ENCODE measurements at places on chromosomes 5 and 9.

DNA sequence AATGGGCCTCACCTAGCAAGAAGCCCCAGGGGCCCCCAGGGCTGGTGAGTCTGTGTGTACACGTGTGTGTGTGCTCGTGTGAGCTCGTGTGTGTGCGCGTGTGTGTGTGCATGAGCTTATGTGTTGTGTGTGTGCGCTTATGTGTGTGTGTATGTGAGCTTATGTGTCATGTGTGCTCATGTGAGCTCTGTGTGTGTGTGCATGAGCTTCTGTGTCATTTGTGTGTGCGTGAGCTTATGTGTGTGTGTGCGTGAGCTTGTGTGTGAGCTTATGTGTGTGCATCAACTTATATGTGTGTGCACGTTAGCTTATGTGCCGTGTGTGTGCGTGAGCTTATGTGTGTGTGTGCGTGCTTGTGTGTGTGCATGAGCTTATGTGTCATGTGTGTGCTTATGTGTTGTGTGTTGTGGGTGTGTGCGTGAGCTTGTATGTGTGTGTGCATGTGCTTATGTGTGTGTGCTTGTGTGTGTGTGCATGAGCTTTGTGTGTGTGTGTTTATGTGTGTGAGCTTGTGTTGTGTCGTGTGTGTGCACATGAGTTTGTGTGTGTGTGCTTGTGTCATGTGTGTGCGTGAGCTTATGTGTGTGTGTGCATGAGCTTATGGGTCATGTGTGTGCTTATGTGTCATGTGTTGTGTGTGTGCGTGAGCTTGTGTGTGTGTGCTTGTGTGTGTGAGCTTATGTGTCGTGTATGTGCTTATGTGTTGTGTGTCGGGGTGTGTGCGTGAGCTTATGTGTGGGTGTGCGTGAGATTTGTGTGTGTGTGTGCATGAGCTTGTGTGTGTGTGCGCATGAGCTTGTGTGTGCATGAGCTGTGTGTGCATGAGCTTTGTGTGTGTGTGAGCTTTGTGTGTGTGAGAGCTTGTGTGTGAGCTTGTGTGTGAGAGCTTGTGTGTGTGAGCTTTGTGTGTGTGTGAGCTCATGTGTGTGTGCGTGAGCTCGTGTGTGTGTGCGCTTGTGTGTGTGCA is 16.7 kb upstream of the SLC2A6 start:
- DNase-seq, result no peak

- no peak for DNase-seq
Observed at GRCh38 chr9:36738318-36738976, 165.8 kb downstream of the MELK start.

DNA sequence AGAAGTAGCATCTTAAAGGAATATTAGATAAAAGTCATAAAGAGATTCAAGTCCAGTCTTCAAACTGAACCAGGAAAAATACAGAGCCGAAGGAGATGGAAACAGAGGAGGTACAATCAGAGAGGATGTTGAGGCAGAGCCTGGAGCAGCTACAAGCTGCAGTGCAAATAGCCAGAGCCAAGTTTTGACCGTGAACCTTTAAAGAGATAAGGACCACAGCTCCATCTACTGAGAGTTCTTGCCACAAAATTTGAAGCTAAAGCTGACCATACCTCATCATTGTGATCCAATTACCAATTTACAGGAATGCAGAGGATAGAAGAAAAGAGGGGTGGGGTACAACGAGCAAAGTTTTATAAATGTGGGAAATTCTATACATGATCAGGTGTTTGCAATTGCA is 10.4 kb upstream of the DEPDC1B start:
- DNase-seq, result no peak

DNA sequence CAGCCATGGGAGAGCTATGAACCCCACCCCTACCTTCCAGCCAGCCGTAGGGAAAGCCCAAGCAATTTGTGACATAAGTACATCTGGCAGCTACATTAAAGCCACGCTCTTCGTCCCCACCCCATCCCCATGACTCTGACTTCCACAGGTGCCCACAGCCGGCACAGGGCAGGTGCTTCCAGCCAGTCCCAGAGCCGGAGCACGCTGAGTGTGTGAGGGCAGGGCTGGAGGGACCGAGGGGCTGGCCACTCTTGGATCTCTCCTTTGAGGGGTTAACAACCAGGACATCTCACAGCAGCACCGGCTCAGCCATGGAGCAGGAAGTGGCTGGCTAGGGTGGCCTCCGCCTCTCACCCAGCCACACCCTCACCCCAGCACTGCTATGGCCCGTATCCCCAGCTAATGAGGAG is 2.4 kb upstream of the FAM78A start:
- no peak for DNase-seq

DNA sequence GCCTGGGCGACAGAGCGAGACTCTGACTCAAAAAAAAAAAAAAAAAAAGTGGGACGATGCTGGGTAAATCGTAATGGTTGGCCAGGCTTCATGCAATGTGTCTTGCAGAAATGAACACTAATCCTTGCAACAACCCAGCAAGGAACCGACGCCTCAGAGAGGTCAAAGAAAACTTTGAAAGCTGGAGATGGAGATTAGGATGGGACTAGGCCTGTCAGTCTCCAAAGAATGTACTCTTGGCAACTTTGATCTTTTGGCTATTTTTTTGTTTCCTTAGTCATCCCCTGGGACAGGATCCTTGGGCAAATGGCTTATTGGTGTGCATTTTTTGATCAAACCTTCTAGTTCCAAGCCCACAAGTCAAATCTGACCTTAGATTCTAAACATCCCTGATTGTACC is 10.6 kb upstream of the PWWP2A start:
- no peak for DNase-seq

GRCh38 chr9:120850315-120850714 is 7.6 kb upstream of the PSMD5 start:
- DNase-seq, result no peak

- no peak for DNase-seq
Observed at GRCh38 chr5:146626936-146627335, 110.9 kb upstream of the GPR151 start.

DNA sequence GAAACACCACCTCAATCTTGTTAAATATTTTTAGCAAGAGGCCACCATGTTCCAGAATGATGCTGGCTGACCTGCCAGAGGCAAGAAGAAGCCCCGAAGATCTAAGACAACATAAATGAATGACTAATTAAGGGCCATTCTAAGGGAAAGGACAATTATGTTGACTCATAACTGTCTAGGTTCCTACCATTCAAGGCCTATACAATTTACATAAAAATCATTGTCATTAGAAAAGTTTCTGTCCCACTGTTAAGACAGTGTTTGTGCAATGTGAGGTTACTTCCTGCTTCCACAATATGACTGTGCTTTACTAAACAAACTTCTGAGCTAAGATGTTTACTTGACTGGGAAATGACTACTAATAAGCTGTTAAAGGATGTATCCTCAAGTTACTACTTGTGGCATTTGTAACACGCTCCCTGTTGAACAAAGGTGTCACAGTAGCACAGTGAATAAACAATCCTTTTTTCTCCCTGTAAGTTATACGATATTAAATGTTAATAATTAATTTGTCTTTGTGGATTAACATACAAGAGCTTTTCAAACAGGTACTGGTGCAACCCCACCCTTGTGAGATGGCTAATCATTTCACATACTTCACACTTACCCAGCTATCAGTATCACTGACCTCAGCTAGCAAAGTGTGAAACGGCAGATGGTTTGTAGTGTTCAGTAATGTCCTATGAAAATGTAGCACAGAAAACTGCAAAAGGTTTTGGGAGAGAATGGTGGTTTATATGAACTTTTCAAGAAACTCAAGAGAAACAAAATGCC is 195.8 kb downstream of the EFNA5 start:
- no peak for DNase-seq

DNA sequence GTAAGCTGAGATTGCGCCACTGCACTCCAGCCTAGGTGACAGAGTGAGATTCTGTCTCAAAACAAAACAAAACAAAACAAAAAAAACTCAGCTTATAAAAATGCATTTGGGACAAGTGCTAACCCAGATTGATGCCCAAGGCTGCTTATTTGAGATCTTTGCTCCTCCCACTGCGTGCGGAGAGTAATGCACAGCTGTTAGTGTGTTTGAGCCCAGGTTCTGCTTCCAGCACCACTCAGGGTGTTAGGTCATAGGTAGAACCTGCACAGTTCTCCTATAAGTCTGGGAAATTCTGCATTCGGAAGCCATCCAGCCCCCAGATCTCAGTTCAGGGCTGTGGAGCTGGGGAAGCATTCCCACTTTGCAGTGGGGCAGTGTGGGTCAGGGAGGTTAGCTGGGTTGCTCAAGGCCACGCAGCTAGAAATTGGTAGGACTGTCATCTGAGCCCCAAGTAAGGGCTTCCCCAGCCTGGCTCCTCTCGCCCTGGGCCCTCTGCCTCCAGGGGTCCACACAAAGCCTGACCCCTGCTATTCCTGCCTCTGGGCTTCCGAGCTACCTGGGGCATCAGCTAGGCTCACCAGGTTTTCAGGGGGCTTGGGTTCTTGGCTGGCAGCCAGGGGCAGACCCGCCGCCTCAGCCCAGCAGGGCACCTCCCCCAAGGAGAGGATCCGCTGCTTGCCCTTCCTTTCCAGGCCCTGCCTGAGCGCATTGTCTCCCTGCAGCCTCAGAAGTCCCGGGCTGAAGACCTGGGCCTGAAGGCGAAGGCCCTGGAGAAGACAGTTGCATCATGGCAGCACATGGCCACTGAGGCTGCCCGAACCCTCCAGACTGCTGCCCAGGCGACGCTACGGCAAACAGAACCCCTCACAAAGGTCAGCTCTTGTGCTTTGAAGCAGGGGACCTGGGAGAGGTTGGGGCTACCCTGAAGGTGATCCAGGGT is 17.6 kb upstream of the AIF1L start:
- no peak for DNase-seq

DNA sequence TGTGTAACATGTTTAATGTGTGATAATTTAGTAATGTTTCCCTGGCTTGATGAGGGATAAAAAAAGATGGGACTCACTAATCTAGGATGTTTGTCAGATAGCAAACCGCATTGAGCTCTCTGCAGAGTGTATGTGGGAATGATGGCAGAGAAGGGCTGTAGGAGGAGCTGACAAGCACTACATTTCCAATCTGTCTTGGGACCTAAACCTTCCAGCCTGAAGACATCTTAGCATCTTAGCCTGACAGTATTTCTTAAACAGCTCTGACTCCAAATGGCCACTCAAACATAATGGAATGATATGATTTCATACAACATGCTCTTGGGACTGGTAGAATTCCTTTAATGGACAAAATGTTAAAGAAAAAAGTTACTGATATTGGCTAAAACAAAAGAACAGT is 116.7 kb downstream of the PPP2R2B start:
- DNase-seq, result no peak

- DNase-seq, result no peak
Observed at GRCh38 chr9:90010793-90011192, 406.0 kb downstream of the GADD45G start.

DNA sequence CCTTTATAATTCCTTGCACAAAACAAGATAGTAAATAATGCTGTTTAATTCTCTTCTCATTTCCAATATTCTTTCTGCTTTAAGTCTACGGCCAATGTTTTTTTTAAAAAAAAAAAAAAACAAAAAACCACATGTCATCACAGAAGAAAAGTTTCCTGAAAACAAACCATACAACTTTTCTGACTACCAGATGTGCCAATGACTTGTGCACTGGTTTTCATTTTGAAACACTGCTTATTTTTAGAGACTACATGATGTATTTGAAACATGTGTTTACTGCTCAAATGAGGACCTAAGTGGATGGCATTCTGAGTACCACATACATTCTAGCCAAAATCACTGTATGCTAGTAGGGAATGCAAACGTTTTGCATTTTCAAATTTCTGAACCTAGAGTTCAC is 167.9 kb downstream of the GLIS3 start:
- no peak for DNase-seq

- DNase-seq, result no peak
Observed at GRCh38 chr9:29796291-29796952, 2223.1 kb upstream of the C9orf72 start.

DNA sequence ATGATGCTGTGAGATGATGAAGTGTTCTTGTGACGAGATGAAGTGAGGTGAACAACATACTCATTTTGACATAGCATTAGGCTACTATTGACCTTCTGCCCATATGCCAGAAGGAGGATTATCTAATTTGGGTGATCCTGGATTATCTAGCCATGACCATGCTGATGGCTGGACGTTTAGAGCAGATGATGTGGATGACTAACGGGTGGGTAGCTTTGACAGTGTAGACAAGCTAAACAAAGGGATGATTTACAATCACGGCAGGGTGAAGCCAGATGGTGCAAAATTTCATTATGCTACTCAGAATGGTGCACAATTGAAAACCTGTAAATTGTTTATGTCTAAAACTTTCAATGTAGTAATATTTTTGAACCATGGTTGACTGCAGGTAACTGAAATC is 2403.4 kb upstream of the ACO1 start:
- DNase-seq, result no peak

- DNase-seq, result no peak
Observed at GRCh38 chr5:135019314-135019713, 14.7 kb downstream of the PITX1 start.

DNA sequence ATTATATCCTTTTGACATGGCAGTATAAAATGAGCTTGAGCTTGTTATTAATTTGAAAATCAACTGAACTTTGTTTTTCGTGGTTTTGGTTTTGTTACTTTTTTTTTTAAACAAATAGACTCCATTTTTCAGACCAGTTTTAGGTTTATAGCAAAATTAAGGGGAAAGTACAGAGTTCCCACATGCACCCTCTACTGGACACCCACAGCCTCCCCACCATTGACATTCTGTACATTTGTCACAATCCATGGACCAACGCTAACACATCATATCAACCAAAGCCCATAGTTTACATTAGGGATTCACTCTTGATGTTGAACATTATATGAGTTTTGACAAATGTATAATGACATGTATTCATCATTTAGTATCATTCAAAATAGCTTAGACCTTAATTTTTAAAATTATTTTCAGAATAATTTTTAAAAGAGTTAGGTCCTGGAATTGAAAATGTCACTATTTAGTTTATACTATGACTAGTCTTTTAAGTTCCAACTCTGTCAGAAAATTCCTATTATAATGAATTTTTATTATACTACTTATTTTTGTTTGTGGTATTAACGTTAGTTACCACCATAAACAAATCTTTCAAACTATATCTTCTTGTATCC is 35.3 kb upstream of the JMY start:
- DNase-seq, result no peak

DNA sequence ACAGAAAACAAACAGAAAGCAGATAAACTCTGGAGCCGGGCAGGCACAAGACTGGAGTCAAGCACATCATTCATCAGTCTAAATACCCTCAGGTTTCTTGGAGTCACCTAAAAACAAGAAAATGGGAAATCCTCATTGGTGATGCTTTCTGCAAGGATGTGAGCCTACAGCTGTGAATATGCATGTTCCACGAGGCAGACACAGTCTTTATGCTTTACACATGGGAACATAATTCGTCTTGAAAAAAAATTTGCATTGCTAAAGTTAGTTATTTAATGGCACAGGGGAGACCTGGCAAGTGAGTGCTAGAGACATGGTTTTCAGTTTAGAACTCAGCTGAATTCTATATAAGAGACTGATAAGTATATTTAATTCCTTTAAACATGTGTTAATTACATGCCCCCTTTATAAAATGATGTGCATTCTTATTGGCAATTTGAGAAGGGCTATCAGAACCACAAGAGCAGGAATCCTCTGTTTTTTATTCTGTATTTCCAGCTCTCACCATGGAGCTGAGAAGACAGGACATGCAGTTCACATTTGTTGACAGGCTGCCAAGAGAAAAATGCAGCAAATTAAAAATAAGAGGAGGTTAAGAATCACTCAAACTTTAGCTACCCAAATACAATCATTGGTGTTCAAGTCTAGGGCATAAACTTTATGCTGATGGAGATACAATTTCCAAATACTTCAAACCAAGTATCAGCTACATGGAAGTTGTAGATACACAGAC is 438.0 kb upstream of the MPDZ start:
- DNase-seq, result no peak
